ENCODE measurements at places on chromosomes 6 and 20.

DNA sequence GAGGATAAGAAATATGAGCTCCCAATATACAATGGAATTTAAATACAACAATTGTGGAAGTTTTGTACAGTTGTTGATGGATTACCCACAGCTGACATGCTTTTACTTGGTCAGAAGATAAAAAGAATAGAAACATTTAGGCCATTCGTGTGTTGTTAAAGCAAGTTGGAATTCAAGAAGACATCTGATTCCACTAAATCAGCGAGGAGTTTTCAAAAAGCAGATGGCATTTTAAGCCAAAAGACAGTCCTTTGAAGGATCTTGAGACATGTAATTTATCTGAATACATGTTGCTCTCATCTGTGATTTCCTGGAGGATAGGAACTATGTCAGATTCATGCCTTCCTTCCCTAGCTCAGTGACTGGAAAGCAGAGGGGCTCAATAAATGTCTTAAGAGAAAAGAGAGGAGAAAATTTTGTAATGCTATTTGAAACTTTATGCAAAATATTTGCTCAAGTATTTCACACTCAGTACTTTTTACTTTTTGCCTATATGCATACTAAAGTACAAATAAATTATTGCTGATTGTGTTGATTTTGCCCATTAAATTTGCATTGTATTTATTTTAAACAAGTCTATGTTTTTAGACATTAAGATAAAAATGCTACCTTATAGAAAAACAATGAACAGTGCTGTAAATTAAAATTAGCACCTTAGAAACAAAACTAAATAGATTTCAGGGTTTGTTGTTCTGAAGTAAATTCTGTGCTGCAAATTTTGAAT is 733.8 kb upstream of the FLRT3 start:
- no peak for DNase-seq

DNA sequence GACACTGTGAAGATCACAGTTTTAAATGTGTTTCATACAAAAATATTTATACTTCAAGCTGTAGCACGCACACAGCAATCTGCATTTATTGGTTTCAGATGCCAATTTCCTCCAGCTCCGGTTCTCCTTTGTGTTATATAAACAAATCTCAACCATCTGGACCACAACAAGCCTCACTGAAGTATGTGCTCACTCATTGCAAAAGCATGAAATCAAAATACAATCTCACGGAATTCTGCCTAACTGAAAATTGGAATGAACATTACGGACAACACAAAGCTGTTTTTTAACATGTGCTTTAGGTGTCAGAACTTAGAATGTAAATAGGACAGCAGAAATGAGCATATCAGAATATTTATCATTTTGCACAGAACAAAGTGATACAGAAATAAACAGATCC is 38.0 kb downstream of the RCAN2 start:
- DNase-seq = no peak

DNA sequence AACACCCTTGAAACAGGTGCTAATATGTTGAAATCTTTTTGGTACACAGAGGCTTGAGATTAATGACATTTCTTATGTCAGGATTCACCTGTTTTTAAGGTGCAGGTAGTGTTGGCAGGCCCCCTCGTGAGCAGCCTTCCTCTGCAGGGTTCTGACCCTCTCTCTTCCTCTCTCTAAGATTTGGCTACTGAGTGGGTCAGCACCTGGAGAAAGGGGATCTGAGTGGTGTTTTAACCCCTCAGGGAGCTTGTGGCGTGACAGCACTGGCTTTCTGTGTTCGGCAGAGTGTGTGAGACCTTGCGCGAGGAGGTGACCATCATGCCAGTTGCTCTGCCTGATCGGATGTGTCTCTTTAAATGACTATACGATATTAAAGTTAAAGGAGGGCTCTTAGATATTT is 37.1 kb downstream of the HIVEP1 start:
- DNase-seq = no peak

- no peak for DNase-seq
These were observed 8.5 kb downstream of the RMND1 start for GRCh38 chr6:151443454-151443853.

DNA sequence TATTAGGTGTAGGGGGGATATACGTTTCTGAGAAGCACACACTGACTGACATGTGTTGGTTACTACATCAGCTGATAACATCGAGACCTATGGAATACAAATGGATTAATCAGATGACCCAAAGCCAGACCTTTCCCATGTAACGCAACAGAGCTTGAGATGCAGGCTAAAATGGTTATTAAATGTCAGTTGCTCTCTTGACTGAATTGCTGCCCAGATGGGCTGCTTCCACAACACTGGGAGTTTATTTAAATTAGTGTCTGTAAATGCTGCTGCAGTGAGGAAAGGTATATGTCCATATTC is 298.8 kb downstream of the PHACTR1 start:
- DNase-seq = no peak

DNA sequence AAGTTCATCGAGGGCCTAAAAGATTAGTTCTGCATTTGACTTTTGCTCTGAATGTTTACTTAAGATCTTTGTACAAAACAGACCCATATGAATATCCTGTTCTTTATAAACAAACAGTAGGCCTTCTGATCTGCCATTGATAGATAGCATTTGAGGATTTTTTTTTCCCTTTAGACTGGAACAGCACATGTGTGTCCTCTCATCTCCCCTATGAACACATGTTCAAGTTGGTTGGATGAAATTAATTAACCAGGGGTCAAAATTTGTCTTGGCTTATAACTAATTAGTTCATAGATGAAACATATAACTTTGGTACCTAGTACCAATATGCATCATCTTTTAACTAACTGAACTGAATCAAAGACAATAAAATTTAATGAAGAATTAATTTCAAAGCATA is 81.3 kb downstream of the AK9 start:
- DNase-seq = no peak

DNA sequence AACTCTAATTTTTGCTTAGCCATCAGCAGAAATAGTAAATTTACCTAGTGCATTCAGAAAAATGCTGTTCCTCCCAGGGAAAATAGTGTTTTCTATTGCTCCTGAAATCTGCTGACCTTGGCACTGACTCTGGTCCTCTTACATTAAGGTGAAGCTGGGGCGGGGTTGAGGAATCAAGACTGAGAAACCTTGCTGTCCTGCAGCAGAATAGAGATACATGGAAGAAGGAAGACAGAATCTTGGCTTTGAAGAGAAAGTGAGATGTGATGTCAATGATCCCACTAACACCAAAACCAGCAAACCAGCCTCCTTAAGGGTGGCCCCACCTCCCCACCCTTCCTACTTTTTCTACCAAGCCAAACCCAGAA is 840 bp upstream of the LY86 start:
- no peak for DNase-seq

- no peak for DNase-seq
These were observed 39.4 kb upstream of the HIVEP2 start for GRCh38 chr6:142984386-142984785.

GRCh38 chr20:17172836-17173516 is 53.9 kb upstream of the PCSK2 start:
- DNase-seq = no peak

- DNase-seq = no peak
These were observed 141.6 kb downstream of the SMOC2 start for GRCh38 chr6:168582571-168582981.

DNA sequence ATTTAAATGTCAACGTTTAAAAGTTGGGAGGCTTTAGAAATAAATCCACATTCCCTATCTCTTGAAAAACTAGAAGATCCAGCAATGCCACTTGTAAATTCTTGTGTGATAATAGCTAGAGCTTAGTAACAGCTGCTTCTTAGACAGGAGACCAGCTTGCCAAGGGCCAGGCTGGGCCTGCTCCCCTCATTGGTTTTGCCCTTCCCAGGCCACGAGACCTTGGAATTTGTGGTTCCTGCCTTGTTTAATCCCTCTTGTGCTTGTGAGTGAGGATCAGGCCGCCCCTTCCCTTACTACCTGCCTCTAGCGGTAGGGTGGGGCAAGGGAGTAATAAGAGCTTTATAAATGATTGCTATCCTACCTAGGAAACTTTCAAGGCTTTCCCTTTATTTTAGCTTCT is 363.5 kb downstream of the SYNE1 start:
- DNase-seq = no peak

DNA sequence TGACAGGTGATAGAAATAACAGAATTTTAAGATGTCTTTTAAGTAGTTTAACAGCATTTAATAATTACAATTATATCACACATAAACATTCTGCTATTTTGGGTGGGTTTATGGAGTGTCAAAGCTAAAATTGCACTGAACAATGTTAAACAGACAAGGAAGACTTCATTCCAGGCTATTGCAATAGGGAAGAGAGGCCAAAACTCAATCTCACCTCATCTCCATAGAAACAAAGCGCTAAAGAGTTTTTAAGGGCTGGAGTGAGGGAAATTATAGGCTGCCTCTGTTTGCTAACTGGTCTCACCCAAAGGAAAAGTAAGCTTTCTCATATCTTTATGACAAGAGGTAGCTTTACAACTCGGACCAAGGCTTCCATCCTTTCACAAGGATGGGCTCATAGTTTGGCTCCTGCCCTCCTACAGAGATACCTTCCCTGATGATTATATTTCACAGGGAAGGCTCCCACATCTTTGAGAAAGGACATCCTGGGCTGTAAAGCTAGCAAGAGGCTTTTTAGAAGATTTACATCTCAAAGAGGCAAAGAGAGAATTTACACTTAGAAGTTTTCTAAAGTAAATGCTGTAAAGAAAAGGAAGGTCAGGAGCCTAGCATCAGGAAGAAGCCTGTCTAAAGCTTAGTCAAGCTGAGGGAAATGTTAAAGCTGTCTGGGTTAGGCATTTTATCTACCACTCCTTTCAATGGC is 350.2 kb upstream of the IMPG1 start:
- no peak for DNase-seq

- DNase-seq = no peak
These were observed 17.2 kb downstream of the CYP39A1 start for GRCh38 chr6:46635462-46635861.

DNA sequence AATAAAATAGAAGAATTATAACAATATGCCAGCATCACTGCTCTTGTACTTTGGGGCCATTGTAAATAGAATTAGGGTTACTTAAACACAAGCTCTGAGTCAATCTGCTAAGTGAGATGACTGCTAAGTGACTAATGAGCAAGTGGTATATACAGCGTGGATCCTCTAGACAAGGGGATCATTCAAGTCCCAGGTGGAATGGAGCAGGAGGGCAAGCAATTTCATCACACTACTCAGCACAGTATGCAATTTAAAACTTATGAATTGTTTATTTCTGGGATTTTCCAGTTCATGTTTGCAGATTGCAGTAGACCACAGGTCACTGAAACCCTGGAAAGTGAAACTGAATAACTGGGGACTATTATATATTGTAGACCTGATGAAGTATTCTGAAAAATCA is 235.3 kb downstream of the BTBD3 start:
- DNase-seq = no peak

DNA sequence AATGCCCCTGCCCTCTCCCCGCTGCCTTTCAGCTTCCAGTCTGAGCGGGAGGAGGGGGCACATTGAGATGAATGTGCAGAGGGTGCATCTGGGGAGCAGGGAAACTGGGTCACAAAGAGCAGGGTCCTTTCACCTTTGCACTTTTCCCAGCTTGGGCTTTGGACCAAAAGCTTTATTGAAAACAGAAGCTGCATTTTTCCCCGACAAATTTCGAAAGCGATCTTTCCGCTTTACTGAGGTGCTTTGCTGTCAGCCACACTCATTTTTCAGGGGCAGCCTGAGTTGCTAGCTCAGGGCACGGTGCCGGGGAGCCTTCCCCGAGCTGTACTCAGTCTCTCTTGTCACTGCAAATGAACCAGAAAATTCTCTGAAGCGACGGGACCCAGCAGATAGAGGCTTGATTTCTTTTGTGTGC is 283.7 kb upstream of the SOX4 start:
- no peak for DNase-seq

GRCh38 chr6:7153789-7154188 is 46.0 kb downstream of the RREB1 start:
- DNase-seq = no peak

GRCh38 chr6:144749263-144749662 is 464.1 kb downstream of the UTRN start:
- DNase-seq = no peak

GRCh38 chr20:50283922-50284810 is 93.5 kb downstream of the CEBPB start:
- DNase-seq = no peak

DNA sequence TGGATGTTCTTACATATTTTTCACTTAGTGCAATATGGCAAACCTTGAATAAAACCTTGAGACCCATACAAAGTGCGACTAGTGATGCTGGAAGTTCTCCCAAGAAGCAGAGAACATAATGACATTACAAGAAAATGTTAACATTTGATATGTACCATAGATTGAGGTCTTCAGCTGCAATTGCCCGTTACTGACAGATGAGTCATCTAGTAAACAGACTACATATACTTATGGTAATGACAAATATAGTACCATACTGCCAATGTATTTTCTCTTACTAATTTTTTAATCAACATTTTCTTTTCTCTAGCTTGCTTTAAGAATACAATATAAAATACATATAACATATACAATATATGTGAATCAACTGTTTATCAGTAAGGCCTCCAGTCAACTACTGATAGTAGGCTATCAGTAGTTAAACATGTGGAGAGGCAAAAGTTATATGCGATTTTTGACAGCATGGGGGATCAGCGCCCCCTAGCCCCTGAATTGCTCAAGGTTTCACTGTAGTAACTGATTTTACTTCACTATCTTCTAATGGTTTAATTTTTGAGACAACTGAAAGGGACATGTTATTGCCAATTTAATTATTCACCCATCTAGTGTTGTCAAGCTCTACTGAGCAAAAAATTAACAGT is 166.7 kb upstream of the ADGRB3 start:
- DNase-seq = no peak

GRCh38 chr20:19620446-19620845 is 137.6 kb upstream of the RIN2 start:
- DNase-seq = no peak

DNA sequence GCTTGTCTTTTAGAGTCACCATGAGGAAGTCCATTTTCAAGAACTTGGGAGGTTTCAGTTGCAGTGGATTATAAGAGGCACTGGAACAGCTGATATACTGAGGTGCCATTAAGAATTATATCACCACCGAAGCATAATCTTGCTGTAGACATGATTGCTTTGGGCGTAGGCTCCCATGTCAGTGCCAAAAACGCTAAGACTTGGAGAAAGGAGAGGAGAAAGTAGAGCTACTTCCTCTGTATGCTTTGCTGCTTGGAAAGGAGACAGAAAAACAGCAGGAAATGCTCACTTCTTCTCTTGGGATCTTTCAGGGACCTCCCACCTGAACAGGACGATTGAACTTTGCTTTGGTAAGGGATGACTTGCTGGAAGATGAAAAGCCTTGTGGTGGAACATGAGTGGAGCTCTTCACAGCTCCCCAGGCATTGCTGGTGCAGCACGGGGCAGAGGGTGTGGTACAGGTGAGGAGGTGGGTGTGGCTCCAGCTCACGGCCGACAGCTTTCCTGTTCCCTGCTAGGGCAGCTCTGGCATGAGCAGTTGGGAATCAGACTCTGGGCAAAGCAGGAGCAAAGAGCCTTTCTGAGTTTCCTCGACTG is 190.4 kb upstream of the JAG1 start:
- DNase-seq = no peak

GRCh38 chr6:28606424-28607391 is 81.0 kb downstream of the GPX5 start:
- no peak for DNase-seq

- no peak for DNase-seq
These were observed 46.9 kb upstream of the SMIM29 start for GRCh38 chr6:34295721-34296120.

Measured in T1000 (cell line).